ENCODE measurements at places on chromosomes 6 and 20.
A peak's percentile ranks its signal among the peaks of the same experiment; 100 is the strongest.

- no peak for DNase-seq
Measured at GRCh38 chr6:155349129-155349528, 34.8 kb upstream of the TFB1M start.

DNA sequence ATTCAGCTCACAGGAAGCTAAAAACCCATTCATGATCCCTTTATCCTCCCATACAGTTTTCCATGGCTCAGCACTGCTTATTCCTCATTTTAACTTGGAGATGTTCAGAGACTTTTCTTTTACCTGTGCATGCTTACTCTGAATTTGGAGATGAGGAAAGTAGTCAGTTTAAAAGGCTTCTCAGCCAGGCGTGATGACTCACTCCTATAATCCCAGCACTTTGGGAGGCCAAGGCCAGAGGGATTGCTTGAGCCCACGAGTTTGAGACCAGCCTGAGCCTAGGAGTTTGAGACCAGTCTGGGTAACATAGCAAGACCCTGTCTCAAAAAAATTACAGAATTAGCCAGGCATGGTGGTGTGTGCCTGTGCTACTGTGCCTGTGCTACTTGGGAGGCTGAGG lies 30.3 kb upstream of the TMEM217 start:
- DNase-seq = no peak

DNA sequence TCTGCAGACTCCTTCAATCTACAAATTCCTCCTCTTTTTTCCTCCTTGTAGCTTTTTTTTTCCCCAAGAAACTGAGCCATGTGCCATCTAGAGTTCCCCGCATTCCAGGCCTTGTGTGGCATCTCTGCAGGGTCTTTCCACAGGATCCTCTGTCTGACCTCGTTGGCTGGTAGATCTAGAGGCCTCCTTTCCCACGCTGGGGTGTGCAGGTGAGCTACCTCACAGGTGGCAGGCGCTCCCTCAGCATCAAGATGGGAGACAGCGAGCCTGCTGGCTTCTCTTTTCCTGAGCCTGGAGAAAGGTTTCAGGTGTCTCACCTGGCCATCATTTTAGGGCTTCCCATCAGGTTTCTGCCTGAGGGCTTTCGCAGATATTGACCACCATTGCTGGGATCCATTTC lies 9.6 kb upstream of the NELFCD start:
- no peak for DNase-seq

- DNase-seq = peak; percentile 58
Measured at GRCh38 chr6:41278699-41279405, 7.6 kb downstream of the TREM1 start.

DNA sequence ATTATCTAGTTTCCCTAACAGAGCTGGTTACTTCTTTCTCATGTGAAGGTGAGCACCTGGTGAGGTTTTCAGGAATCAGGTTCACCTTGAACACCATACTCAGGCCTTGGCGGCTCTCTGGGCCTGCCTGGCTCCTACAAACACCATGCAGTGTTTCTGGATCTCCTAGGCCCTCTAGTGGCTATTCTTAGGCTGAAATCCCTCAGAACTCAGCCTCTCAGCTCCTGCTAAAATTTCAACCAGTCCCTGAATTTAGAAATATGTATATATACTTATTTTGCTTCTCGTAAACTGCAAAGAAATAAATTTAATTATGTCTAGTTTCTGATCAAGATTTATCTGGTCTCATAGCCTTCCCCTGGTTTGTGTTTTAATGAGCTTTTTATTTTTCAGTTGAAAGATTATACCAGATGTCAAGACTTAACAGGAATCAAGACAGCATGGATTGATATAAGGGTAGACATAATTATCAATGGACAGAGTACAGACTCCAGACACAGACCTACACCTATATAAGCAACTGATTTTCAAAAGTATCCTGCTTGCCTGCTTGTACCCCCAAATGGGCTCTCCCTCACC lies 55.9 kb downstream of the ANKEF1 start:
- peak; percentile 14 for DNase-seq

DNA sequence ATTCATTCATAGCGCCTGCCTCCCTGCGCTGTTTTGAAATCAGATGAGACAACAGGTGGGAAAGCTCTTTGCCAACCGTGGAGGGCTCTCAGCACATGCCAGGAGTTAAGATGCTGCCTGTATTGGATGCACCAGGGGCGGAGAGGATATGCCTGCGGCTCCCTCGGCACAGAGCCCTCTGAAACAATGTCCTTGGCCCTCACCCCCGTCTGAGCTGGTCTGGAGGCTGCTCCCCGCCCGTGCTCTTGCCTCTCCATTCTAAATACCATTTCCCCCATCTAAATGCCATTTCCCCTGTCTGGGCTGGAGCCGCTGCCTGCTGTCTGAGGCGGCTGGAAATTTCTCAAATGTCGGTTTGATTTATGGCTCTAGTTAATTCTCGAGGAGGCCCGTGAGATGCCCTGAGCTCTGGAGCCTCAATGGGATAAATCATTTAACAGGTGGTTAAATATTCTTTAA lies 50.8 kb upstream of the MLN start:
- DNase-seq = no peak

DNA sequence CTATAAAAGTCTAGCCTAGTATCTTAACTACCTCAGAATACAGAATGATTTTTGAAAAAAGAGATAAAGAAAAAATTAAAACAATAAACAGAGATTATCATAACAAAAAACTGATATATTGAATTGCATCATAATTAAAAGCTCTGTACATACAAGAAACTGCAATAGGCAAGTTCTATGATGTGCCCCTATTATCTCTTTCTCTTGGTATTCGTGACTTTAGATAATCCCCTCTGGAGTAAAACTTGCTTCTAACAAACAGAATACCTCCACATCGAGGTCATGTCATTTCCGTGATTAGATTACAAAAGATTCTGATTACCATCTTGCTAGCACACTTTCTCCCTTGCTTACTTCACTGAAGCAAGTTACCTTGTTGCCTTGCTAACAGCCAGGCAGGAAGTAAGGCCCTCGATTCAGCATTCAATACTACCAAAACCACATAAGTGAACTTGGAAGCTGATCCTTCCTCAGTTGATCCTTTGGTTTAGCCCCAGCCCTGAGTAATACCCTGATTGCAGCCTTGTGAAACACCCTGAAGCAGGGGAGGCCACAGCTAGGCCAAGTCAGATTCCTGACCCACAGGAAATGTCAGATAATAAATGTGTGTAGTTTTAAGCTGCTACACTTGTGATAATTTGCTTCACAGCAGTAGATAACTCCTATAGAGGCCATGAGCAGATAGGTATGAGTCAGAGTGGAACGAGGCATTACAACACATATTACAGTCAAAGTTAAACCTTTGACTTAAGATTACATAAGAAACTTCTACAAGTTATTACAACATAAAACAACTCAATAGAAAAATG lies 53.7 kb upstream of the TMX4 start:
- DNase-seq = no peak

DNA sequence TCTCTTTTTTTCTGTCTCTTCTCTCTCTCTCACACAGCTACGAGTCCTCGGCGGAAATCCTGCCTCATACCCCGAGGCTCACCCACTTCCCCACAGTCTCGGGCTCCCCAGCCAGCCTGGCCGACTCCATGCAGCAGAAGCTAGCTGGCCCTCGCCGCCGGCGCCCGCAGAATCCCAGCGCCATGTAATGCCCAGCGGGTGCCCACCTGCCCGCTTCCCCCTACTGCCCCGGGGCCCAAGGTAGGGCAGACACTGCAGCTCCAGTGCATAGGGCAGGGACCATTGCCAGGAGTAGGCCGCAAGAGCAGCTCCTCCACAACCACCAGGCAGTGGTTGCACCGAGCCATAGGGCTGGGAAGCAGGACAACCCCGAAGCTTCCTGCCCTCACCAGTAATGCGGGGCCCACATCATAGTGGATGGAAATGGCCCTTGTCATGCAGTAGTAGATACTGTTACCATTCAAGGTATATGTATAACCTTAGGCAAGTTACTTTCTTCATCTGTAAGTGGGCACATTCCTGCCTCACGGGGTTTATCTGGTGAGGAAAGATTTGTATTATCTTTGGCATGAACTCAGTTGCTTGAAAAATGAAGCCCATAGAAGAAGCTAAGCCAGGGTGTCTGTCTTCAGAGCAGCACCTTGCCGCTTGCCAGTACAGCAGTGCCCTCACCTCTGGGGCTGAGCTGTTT lies 36.9 kb upstream of the ID1 start:
- no peak for DNase-seq

- DNase-seq = no peak
Measured at GRCh38 chr20:4454111-4454510, 267.6 kb upstream of the PRND start.

GRCh38 chr20:11387189-11387754 lies 530.4 kb upstream of the BTBD3 start:
- no peak for DNase-seq

- DNase-seq = no peak
Measured at GRCh38 chr20:31881945-31882344, 11.5 kb downstream of the TTLL9 start.

- no peak for DNase-seq
Measured at GRCh38 chr20:24588725-24589340, 119.4 kb downstream of the SYNDIG1 start.

DNA sequence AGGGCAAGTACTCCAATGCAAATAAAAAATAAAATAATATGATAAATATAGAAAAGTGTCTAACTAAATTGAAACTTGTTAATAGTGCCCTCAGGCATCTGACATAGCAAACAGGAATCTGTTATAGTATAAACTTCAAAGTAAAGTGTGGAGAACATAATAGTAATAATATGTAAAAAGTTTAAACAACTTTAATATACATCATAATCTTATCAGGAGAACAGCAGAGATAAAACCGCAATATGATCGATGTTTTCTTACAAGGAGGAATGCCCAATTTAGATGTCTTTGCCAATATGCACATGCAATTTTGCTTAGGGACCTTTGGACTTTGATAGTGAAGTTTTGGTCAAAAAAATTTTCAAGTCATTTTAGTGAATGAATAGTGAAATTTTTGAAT lies 514.8 kb upstream of the IMPG1 start:
- DNase-seq = no peak

DNA sequence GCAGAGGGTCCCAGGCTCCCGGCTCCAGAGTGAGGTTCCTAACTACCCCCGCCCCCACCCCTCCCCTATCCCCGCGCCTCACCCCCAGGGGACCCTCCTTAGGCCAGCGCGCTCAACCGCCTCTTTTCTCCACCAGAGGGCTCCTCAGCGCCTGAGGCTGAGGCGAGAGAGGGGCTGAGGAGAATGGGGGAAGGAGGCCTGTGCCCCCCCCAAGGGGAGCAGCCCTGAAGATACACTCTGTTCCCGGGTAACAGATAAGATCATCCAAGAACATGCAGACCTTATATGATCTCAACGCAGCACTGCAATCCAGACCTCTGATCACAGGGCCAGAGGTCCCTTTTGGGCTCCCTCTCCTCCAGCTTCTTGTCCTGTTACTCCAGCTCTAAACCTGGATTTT lies 43.3 kb upstream of the MRPS10 start:
- DNase-seq = no peak

DNA sequence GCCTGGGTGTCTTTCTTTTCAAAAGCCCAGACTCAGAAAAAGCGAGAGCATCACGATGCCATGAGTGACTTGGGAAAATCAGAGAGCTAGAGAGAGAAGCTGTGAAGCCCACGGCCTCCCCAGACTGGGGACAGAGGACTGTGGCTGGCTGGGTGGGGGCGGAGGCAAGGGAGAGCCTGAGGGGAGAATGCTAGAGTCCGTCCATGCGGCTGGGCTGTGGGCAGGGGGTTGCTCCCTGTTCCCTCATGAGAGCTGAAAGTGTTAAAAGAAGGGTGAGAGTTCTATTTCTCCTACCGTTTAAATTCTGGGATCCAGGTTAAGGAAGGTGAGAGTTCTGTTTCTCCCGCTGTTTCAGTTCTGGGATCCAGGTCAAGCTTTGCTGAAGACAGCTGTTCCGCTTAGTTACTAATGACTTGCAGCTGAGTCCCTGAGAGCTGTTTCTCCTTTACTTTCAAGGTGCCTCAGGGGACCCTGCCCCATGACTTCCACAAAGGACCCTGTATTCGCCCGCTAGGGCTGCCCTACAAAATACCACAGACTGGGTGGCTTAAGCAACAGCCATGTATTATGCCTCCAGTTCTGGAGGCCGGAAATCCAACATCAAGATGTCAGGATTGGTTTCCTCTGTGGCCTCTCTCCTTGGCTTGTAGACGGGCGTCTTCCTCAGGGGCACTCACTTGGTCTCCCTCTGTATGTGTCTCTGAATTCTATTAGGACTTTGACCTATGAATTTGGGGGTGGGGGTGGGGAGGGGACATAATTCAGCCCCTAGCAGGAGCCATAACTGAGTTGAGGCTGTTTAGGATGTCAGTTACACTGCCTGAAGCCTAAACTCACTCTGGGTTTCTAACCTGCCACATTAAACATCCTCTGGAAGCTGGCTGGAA lies 127.0 kb downstream of the PXDC1 start:
- DNase-seq = no peak

DNA sequence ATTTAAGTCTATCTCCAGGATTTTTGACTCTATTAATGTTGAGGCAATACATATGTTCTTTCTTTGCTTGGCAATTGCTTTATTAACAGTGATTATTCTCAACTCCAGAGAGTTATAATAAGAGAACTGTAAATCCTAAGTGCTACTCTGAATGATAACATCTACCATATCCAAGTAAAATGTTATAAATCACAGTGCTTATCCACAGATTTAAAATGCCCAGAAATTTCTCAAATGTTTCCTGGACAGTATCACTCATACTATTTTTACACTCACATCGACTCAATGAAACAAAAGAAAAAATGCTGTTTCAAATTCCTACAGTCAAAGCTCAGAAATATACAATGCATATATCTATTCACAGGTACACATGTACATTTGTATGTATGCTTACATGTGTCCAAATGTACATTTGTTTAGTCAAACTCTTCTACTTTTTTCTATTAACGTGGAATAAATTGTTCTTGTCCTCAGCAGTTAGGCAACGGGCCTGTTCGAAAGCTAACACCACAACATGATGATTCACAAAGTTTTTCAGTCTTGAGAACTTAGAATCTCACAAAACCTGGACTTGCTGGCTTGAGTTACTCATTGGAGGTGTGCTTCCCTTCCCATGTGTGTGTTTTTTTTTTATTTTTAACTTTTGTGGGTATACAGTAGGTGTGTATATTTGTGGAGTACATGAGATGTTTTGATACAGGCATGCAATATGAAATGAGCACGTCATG lies 193.0 kb downstream of the GJA10 start:
- DNase-seq = no peak

- no peak for DNase-seq
Measured at GRCh38 chr20:5135363-5136012, 8.7 kb downstream of the CDS2 start.

Data from stimulated activated CD4-positive, alpha-beta T cell treated with anti-CD3 and anti-CD28 coated beads, Interleukin-12 subunit alpha, Interleukin-12 subunit beta, amount 100 ng/mL, for 48 hours (primary cell).